ENCODE measurements at places on chromosomes 4 and X.

DNA sequence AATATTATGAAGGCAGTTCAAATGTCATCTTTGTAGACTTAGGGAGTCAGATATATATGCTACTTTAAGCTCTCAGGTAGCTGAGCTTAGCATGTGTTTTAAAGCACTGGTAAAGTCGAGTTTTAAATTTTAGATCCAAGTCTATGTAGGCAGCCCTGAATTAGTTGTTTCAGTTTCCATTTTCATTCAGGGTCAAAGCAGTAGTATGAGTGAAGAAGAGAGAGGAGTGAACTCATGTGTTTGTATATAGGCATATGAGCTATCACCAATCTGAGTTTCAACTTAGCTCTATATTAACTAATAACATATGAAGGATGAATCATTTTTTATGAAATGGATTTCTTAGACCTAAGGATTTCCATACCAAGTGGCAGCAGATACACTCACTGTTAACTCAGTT lies 1353.4 kb downstream of the FSTL5 start:
- no peak for DNase-seq

DNA sequence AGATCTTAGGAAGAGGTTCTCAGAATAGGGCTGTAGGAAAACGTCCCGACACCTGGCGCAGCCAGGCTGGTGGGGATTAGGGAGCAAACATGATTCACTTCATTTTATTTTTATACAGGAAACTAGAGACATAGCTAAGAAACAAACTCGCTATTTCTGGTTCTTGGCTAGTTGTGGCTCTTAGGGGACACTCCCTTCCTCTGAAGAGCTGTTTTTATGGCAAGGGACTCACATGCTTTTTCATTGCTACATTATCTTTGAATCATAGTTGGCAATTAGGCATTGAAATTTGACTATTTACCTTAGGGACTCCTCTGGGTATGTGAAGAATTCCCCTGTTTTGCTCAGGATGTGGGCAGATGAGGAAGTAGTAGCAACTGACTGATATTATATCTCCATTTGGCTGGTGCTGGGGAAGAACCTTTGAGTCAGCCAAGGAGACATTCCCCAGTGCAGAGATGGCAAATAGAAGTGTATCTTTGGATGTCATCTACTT lies 174.5 kb downstream of the SMIM20 start:
- DNase-seq = peak; percentile 87

- DNase-seq = no peak
Measured at GRCh38 chrX:126985981-126986380, 166.5 kb downstream of the PRR32 start.

GRCh38 chr4:95421869-95422268 lies 126.9 kb downstream of the UNC5C start:
- DNase-seq = no peak

GRCh38 chrX:109954333-109954732 lies 48.6 kb upstream of the TMEM164 start:
- DNase-seq = no peak

All from inflammatory macrophage treated with lipopolysaccharide for 1 hour (primary cell).